Activated CD4-positive, alpha-beta T cell treated with anti-CD3 and anti-CD28 coated beads, Interleukin-2, amount 10 ng/mL, durations not matched to agents 7 days and 5 days (primary cell): ENCODE measurements at places on chromosomes 5 and 9. TPM values are rescaled to one million over a fixed set of nuclear protein-coding genes. Genes with fewer than 3 reads are reported as not detected.

The ADAMTS12 gene
- total RNA-seq: not detected

The GAPT gene
- total RNA-seq: not detected

The RORB gene
- not detected for total RNA-seq

The ADGRV1 gene
- not detected for total RNA-seq

The WNT8A gene
- not detected for total RNA-seq

The PIP5KL1 gene
- total RNA-seq: 2.5 TPM

The IFNB1 gene
- not detected for total RNA-seq
